ENCODE measurements at places on chromosomes 1 and 21. TPM values are rescaled to one million over a fixed set of nuclear protein-coding genes. Genes with fewer than 3 reads are reported as not detected.

DNA sequence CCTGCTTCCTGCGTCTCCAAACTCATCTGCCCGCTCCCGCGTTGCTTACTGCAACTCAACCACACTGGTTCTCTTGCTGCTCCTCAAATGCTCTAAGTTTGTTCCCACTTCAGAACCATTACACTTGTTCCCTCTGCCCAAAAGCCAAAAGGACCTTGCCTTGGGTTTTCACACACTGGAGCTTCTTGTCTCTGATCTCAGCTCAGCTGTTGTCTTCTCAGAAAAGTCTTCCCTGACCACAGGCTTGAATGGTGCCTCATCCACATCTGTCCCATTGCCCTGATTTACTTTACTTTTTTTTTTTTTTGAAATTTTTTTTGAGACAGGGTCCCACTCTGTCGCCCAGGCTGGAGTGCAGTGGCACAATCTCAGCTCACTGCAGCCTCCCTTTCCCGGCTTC is 44.3 kb upstream of the SYT14 start:
- no peaks in the 10 kb centered on the region for H3K27me3 ChIP-seq
- no peak overlapping the region for H3K27ac ChIP-seq
- H3K36me3 ChIP-seq: no peaks in the 10 kb centered on the region
- DNase-seq: no peak

GRCh38 chr1:231808990-231809389 is 182.4 kb downstream of the DISC1 start:
- DNase-seq: peak; percentile 72
- peaks cover 6% of the 10 kb centered on the region for H3K4me1 ChIP-seq
- H3K36me3 ChIP-seq: no peaks in the 10 kb centered on the region
- no peak overlapping the region for H3K27ac ChIP-seq
- no peaks in the 10 kb centered on the region for H3K27me3 ChIP-seq

- H3K4me3 ChIP-seq: no peak overlapping the region
- no peak for DNase-seq
- H3K27me3 ChIP-seq: peaks cover 14% of the 10 kb centered on the region
- H3K27ac ChIP-seq: no peak overlapping the region
- H3K36me3 ChIP-seq: no peaks in the 10 kb centered on the region
- H3K4me1 ChIP-seq: no peaks in the 10 kb centered on the region
Measured at GRCh38 chr1:206030191-206030590, 6.5 kb upstream of the CTSE start.

GRCh38 chr21:33731447-33731846 is 89.1 kb downstream of the ITSN1 start:
- no peak overlapping the region for H3K27ac ChIP-seq
- DNase-seq: peak; percentile 30
- no peaks in the 10 kb centered on the region for H3K27me3 ChIP-seq
- peaks cover 7% of the 10 kb centered on the region for H3K4me1 ChIP-seq
- peaks cover 2% of the 10 kb centered on the region for H3K36me3 ChIP-seq
- no peak overlapping the region for H3K4me3 ChIP-seq

CENPL gene
- 7.9 TPM for total RNA-seq

RPTN gene
- total RNA-seq: 0.09 TPM

- no peaks in the 10 kb centered on the region for H3K36me3 ChIP-seq
- no peak overlapping the region for H3K27ac ChIP-seq
- no peak overlapping the region for H3K4me3 ChIP-seq
- H3K27me3 ChIP-seq: peaks cover 9% of the 10 kb centered on the region
- peaks cover 12% of the 10 kb centered on the region for H3K4me1 ChIP-seq
Measured at GRCh38 chr1:203048555-203049051, 22.3 kb downstream of the PPFIA4 start.

OR2T33 gene
- not detected for total RNA-seq

Measured in astrocyte (in vitro differentiated cells and primary cell).